ENCODE measurements at places on chromosomes 3 and 15. TPM values are rescaled to one million over a fixed set of nuclear protein-coding genes. Genes with fewer than 3 reads are reported as not detected.

Gene CPA3
- total RNA-seq = 28.8 TPM

Gene TIMMDC1
- total RNA-seq = 55.6 TPM

Gene CFAP44
- total RNA-seq = 8.6 TPM

Gene SLC22A13
- 0.85 TPM for total RNA-seq

Gene LTF
- total RNA-seq = 1.2 TPM

Gene SERPINI2
- total RNA-seq = not detected

Gene RLBP1
- total RNA-seq = 0.64 TPM

Gene C3orf18
- total RNA-seq = 22.8 TPM

Gene MOBP
- total RNA-seq = not detected

Gene IL5RA
- 0.72 TPM for total RNA-seq

Gene AGTR1
- 18.5 TPM for total RNA-seq

Gene THPO
- total RNA-seq = 0.31 TPM

Gene SMCO1
- total RNA-seq = not detected

Gene IMPG2
- total RNA-seq = 0.81 TPM

Gene GOLGA8G
- not detected for total RNA-seq

Gene COL7A1
- 2.0 TPM for total RNA-seq

Gene BFSP2
- total RNA-seq = not detected

Gene C3orf85
- total RNA-seq = not detected

Gene LRRN1
- total RNA-seq = 2.1 TPM

Gene ZNF860
- 0.08 TPM for total RNA-seq

Gene CPNE9
- total RNA-seq = not detected

Gene WDR49
- 6.2 TPM for total RNA-seq

Gene PROK2
- total RNA-seq = 1.1 TPM

Measured in gastroesophageal sphincter (tissue), 4 donors.